Hepatocyte (in vitro differentiated cells): ENCODE measurements at places on chromosomes 13 and 19. TPM values are rescaled to one million over a fixed set of nuclear protein-coding genes. Genes with fewer than 3 reads are reported as not detected.

- H3K27me3 ChIP-seq, result no peaks in the 10 kb centered on the region
- no peaks in the 10 kb centered on the region for H3K36me3 ChIP-seq
- DNase-seq, result no peak
Observed at GRCh38 chr13:100442095-100442832, 146.3 kb downstream of the GGACT start.

DNA sequence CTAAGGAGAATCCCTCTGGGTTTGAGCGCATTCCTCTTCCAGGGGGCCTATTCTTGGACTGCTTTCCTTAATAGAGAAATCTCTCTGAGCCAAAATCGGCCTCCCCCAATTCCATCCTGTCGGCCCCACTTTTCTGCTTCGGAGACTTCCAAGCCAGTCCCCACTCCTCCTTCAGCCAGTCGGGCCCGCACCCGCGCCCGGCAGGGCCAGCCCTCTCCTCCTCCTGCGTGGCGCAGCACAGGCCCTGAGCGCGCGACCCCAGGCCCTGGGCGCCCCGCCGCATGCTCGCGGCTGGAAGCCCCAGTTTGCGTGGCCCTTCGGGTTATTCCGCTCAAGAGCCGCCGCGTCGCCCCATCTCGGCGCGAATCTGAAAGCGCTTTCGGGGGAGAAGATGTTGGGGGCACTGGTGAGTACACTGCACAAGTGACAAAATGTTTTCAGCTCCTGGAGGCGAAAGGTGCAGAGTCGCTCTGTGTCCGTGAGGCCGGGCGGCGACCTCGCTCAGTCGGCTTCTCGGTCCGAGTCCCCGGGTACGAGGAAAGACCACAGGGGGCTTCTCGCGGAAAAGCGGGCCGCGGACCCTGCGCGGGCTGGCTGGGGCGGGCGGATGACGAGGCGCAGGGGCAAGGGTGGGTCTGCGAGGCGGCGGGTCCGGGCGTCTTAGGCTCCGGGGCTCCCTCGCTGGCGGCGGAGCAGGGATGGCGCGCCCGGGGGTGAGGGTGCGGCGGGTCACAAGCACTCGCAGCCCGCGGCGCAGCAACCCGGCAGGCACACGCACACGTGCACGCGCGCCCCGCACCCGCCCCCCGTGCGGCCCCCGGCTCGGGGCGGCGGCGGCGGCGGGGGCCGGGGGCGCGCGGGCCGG lies at the start of gene IL17D:
Gene IL17D, plus strand, starts transcription at position 785 of the 865 bp plus-strand sequence. CDS start 303 bp downstream, outside the sequence.
- no peaks in the 10 kb centered on the region for H3K27me3 ChIP-seq
- H3K27ac ChIP-seq, result peak within 1 kb of the TSS; percentile 77
- DNase-seq, result peak; percentile 65
- H3K36me3 ChIP-seq, result no peaks in the 10 kb centered on the region

The ZNF83 gene
- total RNA-seq, result 48.6 and 55.8 TPM in 2 replicates

DNA sequence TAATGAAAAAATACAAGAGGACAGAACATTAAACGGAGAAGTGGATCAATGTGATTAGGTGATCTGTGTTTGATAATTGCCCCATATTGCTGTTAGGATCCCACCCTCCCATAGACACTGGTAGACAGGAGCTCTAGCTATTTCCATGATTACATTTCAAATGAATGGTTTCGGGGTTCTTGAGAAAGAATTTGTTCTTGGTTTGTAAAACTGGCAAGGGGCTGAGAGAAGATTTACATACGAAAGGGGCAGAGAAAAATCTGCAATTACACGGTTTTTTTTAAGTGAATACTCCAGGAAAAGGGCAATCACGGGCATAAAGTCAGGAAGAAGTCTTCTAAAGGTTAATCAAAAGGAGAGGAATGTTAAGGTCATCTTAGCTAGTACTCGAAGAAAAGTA lies 2125.7 kb upstream of the PCDH20 start:
- H3K36me3 ChIP-seq, result no peaks in the 10 kb centered on the region
- no peaks in the 10 kb centered on the region for H3K27me3 ChIP-seq
- H3K27ac ChIP-seq, result no peak overlapping the region
- H3K4me1 ChIP-seq, result no peaks in the 10 kb centered on the region
- no peak for DNase-seq
- H3K4me3 ChIP-seq, result no peak overlapping the region

The LGALS7B gene
- 0.64 TPM in 1 of 2 replicates, not detected in the other for total RNA-seq

GRCh38 chr13:40762849-40763248 lies 8.1 kb downstream of the MRPS31 start:
- no peak overlapping the region for H3K27ac ChIP-seq
- no peak for DNase-seq
- no peaks in the 10 kb centered on the region for H3K36me3 ChIP-seq
- no peaks in the 10 kb centered on the region for H3K4me1 ChIP-seq

The PALM3 gene
- total RNA-seq, result 2.1 and 2.3 TPM in 2 replicates

The ZNF30 gene
- total RNA-seq, result 3.0 and 3.2 TPM in 2 replicates

GRCh38 chr13:46594374-46595078 lies 41.6 kb downstream of the LRCH1 start:
- H3K27me3 ChIP-seq, result no peaks in the 10 kb centered on the region
- no peak for DNase-seq
- peak overlapping the region; percentile 44 for H3K27ac ChIP-seq
- no peaks in the 10 kb centered on the region for H3K36me3 ChIP-seq

GRCh38 chr13:22428188-22428828 lies 752.5 kb upstream of the SGCG start:
- H3K4me3 ChIP-seq, result no peak overlapping the region
- H3K36me3 ChIP-seq, result no peaks in the 10 kb centered on the region
- peaks cover 9% of the 10 kb centered on the region for H3K4me1 ChIP-seq
- DNase-seq, result peak; percentile 64

The ZNF829 gene
- 2.0 TPM in 2 replicates for total RNA-seq

The ZNF296 gene
- total RNA-seq, result 0.52 TPM in 1 of 2 replicates, not detected in the other

- DNase-seq, result no peak
- no peak overlapping the region for H3K27ac ChIP-seq
- no peaks in the 10 kb centered on the region for H3K36me3 ChIP-seq
- H3K4me1 ChIP-seq, result peaks cover 9% of the 10 kb centered on the region
- H3K4me3 ChIP-seq, result no peak overlapping the region
- no peaks in the 10 kb centered on the region for H3K27me3 ChIP-seq
Observed at GRCh38 chr13:28551498-28551895, 56.6 kb upstream of the FLT1 start.

The PPP1R13L gene
- 7.9 and 8.7 TPM in 2 replicates for total RNA-seq

- no peak for DNase-seq
- no peaks in the 10 kb centered on the region for H3K27me3 ChIP-seq
Observed at GRCh38 chr13:49457221-49457620, 13.1 kb downstream of the SETDB2 start.

- H3K27me3 ChIP-seq, result peaks cover 37% of the 10 kb centered on the region
- H3K36me3 ChIP-seq, result no peaks in the 10 kb centered on the region
- H3K27ac ChIP-seq, result no peak overlapping the region
Observed at GRCh38 chr19:1073063-1073955, 6.3 kb downstream of the ARHGAP45 start.
